ENCODE measurements at places on chromosomes 6 and 20.

- no peak for DNase-seq
Observed at GRCh38 chr6:111069382-111070104, 17.8 kb upstream of the SLC16A10 start.

DNA sequence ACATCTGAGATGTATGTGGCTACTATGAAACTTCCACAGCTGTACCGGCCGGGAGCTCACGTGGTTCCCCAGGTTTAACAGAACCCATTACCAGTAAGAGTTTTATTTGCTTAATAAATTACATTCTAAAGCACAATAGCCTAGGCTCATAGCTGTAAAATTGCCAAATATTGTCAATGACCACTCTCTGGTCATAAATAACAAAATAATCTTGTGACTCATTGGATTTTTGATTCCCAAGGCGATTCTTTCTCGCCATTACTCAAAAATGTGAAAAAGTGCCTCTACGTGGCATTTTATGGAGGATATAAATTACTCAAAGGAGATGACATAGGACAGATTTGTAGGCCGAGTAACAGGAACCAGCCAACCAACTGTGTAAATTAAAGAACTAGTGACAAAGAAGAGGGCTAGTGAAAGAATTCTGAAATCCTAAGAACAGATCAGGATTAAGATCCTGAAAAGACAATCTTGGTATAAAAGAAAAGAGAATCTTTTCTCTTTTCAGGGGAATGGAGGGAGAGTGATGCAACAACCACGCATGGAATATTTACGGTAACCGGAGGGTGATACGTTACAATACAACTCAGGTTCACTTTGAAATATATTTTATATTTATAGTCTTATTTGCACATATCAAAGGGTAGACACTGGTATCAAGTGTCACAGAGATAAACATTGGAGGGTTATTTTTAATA, 199.7 kb downstream of the FOXC1 start:
- no peak for DNase-seq

- no peak for DNase-seq
Observed at GRCh38 chr6:32738126-32738525, 3.1 kb upstream of the HLA-DQA2 start.

DNA sequence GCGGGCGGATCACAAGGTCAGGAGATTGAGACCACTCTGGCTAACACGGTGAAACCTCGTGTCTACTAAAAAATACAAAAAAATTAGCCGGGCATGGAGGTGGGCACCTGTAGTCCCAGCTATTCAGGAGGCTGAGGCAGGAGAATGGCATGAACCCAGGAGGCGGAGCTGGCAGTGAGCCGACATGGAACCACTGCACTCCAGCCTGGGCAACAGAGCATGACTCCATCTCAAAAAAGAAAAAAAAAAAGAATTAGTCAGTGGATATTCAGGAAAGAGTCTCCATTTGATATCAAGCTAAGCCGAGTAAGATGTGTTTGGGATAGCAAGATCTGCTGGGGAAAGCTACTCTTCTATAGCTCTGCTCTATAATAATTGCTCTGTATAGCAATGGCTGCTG, 41.0 kb downstream of the MOCS1 start:
- no peak for DNase-seq

GRCh38 chr6:33967966-33968724, 164.3 kb upstream of the MLN start:
- DNase-seq: no peak

DNA sequence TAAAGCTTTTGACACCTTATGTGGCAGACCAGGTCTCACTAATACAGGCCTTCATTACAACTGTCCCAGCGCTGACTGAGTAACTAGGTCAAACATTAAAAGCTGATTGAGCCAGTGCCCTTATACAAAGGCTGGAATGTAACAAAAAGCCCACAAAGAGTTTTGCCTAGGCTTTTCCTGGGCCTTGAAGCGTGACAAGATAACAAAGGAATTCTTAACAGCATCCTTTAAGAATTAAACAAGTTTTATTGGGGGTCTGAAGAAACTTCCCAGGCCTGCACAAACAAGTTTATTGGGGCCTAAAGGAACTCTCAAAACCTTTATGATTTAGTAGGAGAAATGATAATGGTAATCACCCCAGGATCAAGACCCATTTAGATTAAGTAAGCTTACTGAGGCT, 267.6 kb upstream of the FAM83B start:
- no peak for DNase-seq

GRCh38 chr20:19397666-19398065, 185.2 kb downstream of the SLC24A3 start:
- DNase-seq: no peak

DNA sequence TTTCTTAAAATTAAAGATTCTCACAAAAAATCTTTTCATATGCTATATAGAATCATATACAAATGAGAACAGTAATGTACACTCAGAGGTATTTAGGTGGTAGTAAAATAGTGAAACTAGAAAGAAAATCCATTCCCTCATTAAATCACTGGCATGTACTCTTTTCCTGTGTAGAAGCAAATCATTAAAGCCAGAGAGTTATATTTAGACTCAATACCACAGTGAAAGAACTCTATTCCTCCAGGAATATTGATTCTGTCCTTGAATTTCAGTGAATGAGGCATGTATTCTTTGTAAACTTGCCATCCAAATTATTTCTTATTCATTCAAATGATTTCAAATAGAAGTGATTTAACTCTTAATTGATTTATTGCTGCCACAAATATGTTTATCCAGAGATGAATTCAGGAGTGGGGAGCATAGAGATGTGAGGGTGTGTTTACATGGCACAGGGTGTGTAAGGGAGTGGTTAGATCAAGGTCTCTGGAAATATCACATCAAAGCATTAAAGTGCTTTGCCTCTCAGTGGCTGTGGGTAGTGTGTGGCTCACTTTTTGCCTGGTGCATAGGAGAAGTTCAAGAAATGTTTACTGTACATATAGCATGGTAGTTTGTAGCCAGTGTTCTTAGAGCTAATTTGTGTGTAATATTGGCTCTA, 141.2 kb downstream of the FAM83B start:
- DNase-seq: no peak

DNA sequence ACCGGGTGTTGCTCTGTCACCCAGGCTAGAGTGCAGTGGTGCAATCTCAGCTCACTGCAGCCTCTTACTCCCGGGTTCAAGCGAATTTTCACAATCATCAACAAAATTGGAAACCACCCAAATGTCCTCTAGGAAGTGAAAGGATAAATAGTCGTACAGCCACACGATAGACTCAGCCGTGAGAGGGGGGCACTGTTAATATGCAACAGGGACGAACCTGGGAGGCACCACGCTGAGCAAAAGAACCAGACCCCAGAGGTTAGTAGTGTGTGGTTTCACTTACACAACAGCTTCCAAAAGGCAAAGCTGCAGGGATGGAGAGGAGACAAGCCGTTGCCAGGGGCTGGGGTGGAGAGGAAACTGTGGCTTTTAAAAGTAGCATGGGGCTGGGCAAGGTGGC, 30.1 kb upstream of the NTSR1 start:
- DNase-seq: no peak

GRCh38 chr6:21277601-21278374, 315.8 kb upstream of the SOX4 start:
- DNase-seq: no peak
